ENCODE measurements at places on chromosomes 3 and 15.

DNA sequence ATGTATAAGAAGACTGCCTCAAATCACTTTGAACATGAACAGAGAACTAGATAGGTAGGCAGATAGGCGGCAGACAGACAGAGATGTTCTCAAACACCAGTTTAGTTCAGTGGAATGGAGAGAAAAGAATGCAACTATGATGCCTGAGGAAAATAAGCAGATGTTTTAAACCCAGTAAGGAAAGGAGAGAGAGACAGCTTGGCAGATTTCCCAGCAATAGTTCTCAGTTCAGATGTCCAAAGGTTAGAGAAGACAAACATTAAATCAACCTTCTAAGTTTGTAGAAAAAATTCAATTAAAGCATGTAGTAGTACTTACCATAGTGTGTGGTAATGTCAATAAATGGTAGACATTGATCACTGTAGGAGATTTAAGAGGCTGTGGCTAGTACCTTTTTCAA lies 209.6 kb upstream of the PFN2 start:
- DNase-seq = no peak

GRCh38 chr3:51031666-51032065 lies 353.4 kb upstream of the MANF start:
- DNase-seq = no peak

- no peak for DNase-seq
Observed at GRCh38 chr3:52090131-52090932, 34.0 kb upstream of the DUSP7 start.

DNA sequence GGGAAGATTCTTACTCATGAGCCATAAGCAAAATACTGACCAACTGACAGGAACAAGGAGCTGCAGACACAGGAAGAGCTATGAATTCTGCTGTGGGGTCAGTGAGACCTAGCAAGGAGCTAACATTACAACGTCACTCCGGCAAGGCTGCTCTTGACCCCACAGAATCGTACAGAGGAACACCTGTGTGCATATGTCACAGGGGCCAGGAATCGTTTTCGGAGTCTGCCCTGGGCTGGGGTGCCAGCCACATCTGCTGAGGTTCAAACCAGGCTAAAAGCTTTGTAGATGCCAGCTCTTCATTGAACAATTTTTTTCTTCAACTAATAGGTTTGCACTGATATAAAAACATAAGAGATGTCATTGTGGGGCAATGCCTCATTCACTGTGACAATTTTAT lies 82.6 kb downstream of the LRRK1 start:
- no peak for DNase-seq

GRCh38 chr3:10238345-10239183 lies 9.7 kb upstream of the TATDN2 start:
- no peak for DNase-seq

DNA sequence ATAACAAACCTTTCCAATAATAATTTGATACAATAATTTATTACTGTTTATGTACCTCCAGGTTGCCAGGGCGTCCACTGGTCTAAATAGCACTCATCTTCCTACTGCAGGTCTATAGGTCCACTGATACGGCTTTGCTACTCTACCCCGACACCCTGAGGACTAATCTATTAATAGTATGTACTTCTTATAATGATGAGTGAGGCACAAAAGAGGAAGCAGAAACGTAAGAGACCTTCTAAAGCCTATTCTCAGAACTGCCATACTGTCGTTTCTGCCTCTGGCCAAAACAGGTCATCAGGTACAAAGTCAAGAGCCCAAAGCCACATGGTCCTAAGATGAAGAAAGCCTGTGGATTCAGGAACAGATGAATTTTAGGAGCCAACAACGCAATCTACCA lies 163.2 kb upstream of the GRM7 start:
- DNase-seq = no peak

DNA sequence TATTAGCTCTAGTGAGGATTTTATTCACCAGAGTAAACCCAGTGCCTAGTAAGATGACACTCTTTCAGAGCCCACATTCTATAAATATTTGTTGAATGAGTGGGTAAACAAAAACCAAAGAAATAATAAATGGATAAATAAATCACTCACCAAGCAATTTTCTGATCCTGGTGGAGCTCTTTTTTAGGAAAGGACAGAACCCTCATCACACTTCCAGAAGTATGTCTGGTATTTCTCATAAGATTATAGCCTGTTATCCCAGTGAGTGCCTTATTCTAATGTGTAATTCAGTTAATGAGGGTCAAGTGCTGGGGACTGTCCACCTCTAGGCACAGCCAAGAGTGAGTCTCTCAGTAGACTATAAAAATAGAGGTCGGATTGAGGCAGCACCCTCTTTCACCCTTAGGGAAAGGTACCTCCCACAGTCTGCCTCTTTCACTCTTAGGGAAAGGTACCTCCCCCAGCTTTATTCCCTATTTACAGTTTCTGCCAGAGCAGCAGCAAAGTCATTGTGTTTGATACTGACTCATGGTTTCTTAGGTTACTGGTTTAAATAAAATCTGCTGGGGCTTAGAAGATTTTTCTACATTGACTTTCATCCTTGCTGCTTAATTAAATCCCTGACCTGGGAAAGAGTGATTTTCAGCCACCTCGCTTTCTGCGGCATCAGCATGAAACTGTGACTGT lies 145.0 kb downstream of the STAC start:
- no peak for DNase-seq

- DNase-seq = no peak
Observed at GRCh38 chr15:83695901-83696425, 42.0 kb downstream of the ADAMTSL3 start.

GRCh38 chr15:59051873-59052861 lies 52.8 kb upstream of the CCNB2 start:
- no peak for DNase-seq

GRCh38 chr3:184805351-184806038 lies 6.5 kb upstream of the VPS8 start:
- no peak for DNase-seq

GRCh38 chr3:72041076-72041475 lies 256.1 kb upstream of the PROK2 start:
- no peak for DNase-seq

DNA sequence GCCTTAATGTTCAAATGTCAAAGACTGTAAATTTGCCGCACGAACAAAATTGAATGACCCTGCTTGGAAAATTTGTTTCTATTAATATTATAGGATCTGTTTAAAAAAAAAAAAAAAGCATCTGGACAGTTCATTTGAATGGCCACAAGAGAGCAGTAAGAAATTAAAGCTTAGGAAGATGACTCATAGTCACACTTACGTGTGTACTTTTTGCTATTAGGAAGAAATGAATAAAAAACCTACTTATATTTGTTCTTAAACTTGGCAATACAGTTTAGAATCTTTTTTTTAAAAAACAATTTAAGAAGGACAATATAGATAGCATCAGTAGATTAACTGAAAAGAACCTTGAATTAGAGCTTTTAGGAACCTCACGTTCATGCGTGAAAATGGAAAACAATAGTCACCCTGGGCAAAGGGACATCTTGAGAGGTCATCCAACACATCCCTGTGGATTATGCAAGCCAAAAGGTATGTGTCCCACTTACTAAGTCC lies 621.8 kb downstream of the MECOM start:
- DNase-seq = no peak

DNA sequence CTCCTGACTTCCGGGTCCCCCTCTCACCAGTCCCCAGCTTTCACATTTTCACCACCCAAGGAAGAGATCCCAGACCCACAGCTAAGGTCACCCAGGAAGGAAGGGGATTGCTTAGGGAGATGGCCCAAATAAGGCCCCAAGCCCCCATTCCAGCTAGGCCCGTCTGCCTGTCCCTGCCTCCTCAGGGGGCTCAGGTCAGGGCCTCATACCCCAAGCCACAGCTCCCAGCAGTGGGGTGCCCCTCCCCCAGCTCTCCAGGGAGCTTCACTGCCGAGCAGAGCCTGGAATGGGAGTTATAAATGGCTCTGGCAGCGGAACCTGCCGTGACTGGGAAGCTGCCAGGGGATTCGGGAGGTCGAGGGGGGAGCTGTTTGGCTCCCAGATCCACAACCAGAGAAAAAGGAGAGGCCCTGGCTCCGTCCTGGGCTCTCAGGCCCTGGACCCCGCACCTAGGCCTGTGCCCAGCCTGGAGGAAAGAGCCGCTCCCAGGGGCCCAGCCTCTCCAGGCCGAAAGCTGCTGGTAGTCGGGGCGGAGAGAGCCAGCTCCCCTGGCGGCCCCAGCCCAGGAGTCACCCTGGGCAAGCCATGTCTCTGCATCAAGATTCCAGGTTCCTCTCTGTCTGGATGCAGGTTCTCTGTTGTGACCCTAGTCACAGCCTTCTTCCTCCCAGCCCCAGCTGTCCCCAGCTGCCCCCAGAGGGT lies 550 bp downstream of the CCDC9B start:
- DNase-seq = no peak

- no peak for DNase-seq
Observed at GRCh38 chr3:144109944-144110343, 138.3 kb downstream of the DIPK2A start.

DNA sequence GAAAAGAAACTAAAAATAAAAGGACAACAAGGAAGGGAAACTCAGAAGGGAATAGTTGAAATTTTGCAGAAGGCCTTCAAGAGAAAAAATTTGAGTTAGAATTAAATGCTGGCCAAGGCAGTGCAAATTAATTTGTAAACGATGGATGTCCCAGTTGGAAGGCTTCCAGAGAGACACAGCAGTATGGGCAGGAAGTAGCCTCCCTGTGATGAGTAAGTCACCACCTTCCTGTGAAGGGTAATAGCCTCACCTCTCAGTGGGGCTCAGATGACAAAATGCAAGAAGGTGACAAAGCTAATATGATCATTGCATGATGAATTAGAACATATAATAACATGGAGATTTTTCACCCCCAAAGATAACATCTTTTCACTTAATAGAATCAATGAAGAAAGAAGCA lies 27.3 kb upstream of the TMCO5A start:
- DNase-seq = no peak

GRCh38 chr15:57878573-57878972 lies 172.1 kb downstream of the POLR2M start:
- no peak for DNase-seq

- no peak for DNase-seq
Observed at GRCh38 chr3:147575391-147575790, 166.2 kb downstream of the ZIC1 start.

GRCh38 chr3:60142009-60142408 lies 1092.2 kb upstream of the CFAP20DC start:
- DNase-seq = no peak

GRCh38 chr15:80906159-80906766 lies 83.4 kb downstream of the MESD start:
- DNase-seq = no peak

DNA sequence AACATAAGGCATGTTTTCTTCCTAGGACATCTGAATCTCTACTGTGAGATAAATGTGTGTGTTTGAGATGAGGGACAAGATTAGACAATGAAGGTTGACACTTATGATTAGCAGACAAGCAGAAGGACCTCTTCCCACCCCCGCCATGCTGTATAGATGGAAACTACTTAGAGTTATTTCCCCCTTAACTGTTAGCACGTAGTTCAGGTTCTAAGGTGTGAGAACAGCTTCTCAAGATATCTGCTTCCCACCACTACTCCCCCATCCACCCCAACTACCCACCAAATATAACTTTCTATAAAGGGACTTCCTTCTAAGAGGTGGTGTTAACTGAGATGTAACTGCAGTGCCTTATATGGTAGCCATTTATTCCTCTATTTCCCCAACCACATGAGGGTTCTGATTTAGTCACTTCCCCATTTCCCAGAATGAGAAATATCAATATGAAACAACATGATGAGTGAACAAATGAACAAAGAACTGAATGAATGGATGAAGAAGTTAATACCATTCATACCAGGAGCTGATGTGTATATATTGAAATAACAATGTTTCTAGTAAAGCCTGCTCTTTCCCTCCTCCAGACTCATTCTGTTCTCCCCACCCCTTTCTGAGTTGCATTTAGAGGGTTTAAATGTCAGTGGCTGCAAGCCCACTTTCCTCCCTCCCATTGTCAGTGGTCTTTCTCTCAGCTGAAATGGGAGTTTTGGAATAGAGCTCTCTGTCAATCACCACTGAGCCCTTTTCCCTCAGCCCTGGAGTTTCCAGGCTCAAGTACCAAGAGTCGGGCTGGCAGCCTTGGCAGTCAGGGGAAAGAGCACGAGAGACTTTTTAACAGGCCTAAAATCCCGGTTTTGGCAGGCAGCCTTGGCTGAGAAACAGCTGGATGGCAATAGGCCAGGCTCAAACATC lies 7.7 kb upstream of the RFTN1 start:
- no peak for DNase-seq

GRCh38 chr3:196208942-196209695 lies 2.1 kb downstream of the ZDHHC19 start:
- DNase-seq = no peak
